ENCODE measurements at places on chromosomes 1 and 21.

- no peak for DNase-seq
These were observed 16.6 kb upstream of the CCDC181 start for GRCh38 chr1:169443923-169444322.

DNA sequence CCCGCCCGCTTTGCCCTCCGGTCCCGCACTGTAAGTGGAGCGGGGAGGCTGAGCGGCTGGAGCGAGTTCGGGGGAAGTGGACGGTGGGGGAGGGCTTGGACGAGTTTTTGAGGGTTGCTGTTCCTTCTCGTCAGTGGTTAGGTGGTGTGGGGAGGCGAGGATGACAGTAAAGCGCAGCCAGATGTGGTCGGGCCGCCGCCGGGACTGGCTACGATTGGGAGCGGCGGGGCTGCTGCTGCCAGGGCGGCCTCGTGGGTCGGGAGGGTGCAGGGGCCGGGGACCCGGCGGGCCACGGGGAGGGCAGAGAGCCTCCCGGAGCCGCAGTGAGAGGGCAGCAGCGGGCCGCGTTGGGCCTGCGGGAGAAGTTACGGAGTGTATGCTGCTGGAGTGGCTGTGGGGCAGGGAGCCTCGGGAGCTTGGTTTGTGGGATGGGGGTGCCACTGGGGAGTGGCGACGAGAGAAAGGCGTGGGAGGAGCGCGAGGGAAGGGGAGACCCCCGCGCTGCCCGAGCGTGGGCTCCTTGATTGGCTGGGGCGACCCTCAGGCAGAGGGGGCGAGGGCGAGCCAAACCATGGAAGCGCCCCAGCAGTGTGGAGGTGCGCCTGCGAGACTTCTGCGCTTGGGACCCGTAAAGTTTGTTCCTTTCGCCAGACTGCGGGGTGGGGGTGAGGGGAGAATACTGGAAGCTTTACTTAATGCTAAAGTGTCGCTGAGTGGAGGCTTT, 2.1 kb downstream of the ADGRL2 start:
- DNase-seq = peak; percentile 85

DNA sequence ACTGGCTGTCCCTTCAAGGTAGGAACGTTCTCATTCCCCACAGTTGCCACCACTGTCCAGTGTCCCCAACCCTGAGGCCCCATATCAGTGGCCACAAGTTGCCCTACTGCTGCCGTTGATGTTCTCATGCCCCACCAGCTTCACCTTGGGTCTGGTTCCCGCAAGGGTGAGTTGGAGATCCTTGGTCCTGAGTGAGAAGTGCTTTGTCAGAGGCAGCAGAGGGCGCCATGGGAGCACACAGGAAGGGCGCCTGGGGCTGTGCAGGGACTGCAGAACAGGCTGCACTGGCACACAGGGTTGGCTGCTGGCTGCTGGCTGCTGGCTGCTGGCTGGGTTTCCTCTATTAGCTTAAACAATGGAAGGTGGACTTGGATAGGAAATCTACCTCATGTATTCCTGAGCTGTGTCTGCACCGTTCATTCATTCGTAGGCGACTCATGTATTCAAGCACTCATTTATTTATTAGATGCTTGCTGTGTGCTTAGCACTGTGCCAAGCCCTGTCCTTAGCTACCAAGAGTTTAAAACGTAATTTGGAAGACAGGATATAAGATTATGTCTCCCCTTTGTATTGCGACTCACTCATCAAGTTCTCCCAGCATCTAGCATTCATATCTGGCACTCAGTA, 2.1 kb upstream of the S100A9 start:
- DNase-seq = no peak

GRCh38 chr1:83912876-83913275, 86.1 kb downstream of the TTLL7 start:
- DNase-seq = no peak

DNA sequence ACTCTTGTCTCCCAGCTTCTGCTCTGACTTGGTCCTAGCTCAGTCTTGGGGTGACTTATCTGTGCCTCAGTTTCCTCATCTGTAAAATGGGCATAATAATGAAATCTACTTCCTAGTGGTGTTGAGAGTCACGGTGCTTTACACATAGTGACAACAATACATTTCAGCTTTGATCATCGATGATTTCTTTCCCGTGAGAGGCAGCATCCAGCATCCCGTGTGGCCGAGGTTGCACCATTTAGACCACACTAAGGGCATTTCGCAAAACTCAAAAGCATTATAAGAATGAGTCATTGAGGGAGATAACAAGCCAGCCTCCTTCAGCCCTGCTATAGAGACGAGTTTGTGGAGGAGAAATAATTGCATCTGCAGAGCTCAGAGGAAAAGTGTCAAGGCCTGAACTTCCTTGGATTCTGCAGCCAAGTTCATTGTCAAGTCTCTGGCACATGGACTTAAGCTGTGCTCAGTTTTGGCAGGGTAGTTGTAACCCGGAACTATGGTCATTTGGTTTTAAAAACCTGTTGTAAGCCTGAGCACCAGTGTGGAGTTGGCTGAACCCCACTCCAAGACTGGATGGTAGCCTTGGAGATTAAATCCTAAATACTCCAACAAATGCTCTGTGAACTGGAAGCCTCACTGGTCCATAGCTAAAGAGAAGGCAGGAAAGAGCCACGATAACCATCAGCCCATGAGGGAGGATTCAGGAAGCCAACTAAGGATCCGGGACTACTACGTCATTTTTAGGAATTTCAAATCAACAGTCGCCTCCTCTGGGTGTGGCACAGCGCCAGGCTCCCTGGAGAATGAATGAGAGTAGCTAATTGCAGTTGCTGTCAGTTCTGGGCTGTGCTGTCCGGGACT, 64.2 kb downstream of the TCP10L start:
- DNase-seq = peak; percentile 84

DNA sequence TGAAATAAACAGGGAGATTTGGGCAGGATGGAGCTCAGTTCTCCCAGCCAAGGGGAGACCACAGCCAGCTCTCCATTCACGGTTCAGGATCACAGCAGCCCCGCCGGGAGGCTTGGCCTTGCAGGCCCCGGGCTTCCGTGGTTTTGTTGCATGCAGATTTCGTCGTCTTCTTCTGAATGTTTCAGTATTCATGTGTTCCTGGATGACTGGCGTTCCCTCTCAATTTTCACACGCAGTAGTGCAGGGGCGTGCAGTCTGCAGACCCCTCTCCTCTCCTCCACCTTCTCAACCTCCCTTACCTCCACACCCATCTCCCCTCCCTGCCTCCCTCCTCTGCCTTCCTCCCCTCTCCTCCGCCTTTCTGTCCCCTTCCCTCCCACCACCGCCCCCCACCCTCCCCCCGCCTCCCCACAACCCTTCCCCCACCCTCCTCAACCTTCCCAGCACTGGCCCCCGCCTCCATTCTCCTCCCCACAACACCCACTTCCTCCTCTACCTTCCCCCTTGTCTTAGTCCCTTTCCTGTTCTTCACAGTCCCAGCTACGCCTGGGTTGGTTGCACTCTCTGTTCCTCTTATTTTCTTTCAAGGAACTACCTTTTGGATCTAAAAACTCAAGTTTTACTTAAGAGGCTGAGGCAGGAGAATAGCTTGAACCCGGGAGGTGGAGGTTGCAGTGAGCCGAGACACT, 8.4 kb upstream of the SLC19A1 start:
- peak; percentile 59 for DNase-seq

GRCh38 chr1:13469343-13469742, 44.5 kb downstream of the LRRC38 start:
- no peak for DNase-seq

- peak; percentile 61 for DNase-seq
These were observed 150.1 kb upstream of the FGGY start for GRCh38 chr1:59146651-59147358.

Data from femur (tissue), 1 donor.